ENCODE measurements at places on chromosomes 16 and 17.

DNA sequence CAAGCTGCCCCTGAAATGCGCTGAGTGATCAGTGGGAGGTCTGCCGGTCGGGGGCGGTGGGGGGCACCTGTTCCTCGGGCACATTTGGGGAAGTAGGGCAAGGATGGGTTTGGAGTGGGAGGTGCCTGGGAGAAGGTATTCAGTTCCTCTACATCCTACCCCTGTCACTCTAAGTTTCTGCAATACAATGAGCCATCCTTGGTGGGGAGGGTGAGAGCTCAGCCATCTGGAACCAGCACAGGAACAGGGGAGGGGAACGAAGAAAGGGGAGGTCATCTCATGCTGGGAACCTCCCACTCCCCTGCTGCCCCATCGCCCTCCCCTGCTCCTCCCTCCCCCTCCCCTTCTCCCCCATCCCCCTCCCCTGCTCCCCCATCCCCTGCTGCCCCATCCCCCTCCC is 4.2 kb downstream of the DPH1 start:
- no peak for DNase-seq

GRCh38 chr17:72976971-72977770 is 115.3 kb downstream of the SLC39A11 start:
- no peak for DNase-seq

DNA sequence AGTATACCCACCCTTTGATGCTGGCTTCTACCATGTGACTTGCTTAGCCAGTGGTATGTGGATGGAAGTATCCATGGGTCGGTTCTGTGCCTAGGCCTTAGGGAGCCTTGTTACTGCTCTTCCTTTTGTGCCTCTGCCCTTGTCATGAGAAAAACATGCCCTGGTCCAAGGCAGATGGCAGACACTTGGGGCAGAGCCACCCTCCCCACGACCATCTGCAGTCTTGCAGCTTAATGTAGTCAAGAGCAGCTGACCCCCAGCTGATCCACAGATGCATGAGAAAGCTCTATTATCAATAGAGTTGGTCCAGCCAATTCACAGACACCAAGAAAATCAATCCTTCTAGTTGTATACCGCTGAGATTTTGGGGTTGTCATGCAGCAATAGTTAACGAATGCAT is 95.7 kb downstream of the SLC39A11 start:
- DNase-seq: no peak

- no peak for DNase-seq
Measured at GRCh38 chr16:72840631-72841381, 207.1 kb downstream of the ZFHX3 start.

DNA sequence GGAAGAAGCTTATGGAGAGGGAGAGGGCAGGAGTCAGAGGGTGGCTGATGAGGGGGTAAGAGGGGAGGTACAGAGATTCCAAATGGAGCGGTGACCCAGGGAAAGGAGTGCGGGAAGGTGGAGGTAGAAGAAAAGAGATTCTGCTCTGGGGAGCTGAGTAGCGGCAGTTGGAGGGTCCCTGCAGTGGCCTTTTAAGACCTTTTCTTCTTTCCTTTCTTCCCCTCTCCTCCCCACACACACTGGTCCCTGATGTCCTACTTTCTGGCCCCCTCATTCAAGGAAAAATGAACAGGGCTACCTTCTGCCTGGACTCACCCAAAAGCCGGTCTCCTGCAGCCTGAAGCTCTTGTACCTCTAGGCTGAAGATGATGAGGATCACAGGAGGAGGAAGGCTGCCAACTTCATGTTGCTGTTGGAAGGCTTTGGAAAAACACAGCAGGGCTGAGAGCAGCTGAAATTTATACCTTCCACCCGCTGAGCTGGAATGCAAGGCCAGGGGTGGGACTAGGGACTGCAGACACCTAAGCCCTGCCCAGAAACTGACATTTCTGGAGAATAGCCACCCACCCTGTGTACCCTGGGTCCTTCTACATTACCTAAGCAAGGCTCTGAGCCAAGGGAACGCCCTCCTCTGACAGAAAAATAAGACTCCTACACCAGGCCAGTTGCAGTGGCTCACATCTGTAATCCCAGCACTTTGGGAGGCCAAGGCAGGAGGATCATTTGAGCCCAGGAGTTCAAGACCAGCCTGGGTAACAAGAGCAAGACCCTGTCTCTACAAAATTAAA is 9.4 kb upstream of the HEATR6 start:
- no peak for DNase-seq
